ENCODE measurements at places on chromosomes 11 and 22. TPM values are rescaled to one million over a fixed set of nuclear protein-coding genes. Genes with fewer than 3 reads are reported as not detected.

PTDSS2 gene
- total RNA-seq: 27.4 TPM

SOX6 gene
- total RNA-seq: 7.8 TPM

MUC6 gene
- total RNA-seq: not detected

LDHAL6A gene
- total RNA-seq: not detected

ARL14EP gene
- 11.3 TPM for total RNA-seq

SCARF2 gene
- total RNA-seq: 1.8 TPM

NCAM1 gene
- total RNA-seq: 3.1 TPM

PARVG gene
- total RNA-seq: 3.6 TPM

SCN3B gene
- 0.43 TPM for total RNA-seq

SLC22A9 gene
- total RNA-seq: not detected

TBX10 gene
- total RNA-seq: 12.9 TPM

OR51A7 gene
- total RNA-seq: not detected

PC gene
- 65.2 TPM for total RNA-seq

C11orf65 gene
- 0.46 TPM for total RNA-seq

- DNase-seq: peak; percentile 27
Observed at GRCh38 chr11:1237851-1238250, 15.0 kb downstream of the MUC5B start.

- peak; percentile 48 for DNase-seq
Observed at GRCh38 chr11:57491371-57492061, 24.0 kb downstream of the SLC43A1 start.

GRCh38 chr11:133917921-133918607, 38.7 kb downstream of the IGSF9B start:
- DNase-seq: no peak

DNA sequence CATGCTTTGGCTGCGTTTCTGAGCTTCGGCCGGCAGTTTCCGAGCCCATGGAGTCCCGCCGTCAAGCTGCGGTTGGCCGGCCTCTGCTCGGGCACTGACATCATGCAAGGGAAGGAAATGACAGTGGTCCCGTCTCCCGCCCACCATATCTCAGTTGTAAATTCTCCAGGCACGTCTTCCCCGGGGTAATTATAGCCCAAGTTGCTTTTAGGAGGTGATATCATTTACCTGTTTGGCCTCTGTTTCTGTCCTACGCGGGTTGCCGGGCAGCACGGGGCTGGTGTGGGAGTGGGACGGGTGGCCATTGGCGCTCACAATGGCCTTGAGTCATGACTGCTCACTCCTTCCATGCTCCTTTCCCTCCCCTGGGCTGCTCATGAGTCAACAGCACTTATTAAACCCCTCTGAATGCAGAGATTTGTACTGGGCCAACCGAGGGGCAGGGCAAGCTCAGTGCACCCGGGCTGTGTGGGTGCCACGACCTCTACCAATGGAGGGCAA, 4.2 kb upstream of the ANO1 start:
- DNase-seq: no peak

DNA sequence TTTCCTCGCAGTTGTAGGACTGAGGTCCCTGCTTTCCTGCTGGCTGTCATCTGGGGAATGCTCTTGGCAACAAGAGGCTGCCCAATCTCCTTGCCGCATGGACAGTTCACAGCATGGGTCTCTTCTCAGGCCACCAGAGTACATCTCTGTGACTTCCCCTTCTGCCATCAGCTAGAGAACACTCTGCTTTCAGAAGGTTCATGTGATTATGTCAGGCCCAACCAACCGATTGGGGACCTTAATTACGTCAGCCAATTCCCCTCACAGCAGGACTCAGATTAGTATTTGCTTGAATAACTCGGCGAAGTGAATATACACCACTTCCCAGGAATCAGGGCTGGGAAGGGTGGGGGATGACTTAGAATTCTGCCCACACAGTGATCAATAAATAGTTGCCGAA, 61.9 kb upstream of the CSNK2A3 start:
- no peak for DNase-seq

GRCh38 chr11:12200279-12200990, 90.0 kb downstream of the MICAL2 start:
- no peak for DNase-seq

DNA sequence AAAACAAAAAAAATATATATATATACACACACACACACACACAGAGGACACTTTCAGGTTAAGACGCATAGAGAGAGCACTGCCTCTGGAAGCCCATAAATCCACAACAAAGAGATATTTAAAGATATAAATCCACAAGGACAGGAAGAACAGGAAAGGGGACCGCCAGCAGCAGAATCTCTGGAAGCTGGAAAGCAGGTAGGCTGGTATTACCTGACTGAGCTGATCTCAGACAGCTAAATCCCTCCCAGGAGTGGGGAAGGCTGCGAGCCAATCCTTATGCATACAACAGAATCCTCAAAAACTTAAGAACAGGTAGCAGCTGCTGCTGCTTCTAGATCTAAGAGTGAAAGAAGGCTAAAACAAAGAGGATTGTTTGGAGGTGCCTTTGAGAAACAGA, 1.8 kb upstream of the MCAT start:
- no peak for DNase-seq

DNA sequence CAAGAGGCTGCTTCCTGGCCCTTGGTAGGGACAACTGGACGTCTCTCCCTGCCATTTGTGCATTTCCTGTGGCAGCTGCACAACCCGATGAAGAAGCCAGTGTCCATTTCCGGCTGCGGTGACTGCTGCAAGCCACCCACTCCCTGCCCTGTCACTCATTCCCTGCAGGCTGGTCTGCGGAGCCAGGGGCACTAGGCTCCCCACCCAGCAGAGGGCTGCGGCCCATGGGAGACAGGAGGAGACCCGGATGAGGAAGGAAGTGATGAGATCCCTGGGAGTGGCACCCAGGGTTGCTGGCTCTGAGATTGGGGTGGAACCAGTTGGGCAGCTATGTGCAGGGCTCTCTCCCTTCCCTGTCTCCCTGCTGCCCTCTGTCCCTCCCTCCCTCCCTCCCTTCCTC, 10.0 kb upstream of the MYRF start:
- DNase-seq: peak; percentile 52

DNA sequence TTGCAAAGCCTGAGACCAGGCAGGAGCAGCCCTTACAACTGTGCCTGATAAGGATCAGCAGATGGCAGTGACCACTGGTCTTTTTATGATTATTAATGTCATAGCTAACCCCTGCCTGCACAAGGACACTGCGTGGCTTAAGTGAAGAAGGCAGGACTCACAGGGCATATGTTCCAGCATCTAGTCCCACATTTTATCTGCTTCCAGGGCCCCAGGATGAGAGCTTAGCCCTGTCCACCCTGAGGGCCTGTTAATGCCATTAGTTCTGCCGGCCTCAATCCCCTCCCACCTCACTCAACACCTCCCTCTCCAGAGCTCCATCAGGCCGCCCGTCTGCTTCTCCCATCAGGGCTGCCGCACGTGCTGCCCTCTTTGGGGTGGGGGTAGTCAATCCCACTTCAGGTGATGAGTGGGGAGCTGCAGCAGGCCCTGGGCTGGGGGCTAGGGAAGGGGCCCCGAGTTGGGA, 33.1 kb upstream of the TSPAN18 start:
- no peak for DNase-seq

GRCh38 chr11:121425828-121426227, 26.3 kb upstream of the SORL1 start:
- no peak for DNase-seq

DNA sequence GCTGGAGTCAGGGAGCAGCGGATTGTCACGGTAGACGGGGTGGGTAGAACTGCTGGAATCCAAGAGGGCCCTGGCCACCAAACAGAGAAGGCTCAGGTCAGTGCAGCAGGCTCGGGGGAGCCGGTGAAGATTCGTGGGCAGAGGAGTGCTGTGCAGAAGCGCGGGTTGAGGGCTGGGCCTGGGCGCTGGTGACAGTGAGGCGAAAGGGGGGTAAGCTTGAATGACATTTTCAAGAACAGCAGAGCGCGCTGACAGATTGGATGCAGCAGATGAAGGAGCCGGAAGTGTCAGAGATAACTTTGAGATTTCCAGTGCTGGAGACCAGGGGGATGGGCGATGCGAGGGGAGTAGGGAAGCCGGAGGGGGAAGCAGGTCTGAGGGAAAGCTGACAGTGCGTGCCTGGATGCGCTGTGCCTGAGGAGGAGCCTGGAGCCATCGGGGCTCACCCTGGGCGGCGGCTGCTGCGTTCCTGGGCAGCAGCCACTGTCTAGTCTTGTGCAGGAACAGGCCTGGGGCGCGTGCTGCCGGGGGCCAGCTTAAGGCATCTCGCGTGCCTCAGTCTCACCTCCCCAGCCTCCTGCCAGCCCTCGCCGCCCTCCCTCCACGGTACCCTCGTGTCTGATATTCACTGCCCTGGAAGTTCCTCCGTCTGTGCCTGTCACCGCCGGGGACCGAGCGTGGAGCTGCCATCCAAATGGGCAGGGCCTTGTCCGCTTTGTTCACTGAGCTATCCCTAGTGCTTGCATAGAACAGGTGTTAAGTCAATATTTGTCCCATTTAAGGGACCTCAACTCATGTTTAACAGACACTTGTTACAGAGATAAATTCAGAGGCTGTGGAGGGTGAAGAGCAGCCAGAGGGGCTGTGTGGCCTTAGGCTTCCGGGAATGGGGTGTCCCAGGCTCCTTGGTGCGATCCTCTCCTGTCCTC, 5.2 kb downstream of the GRIK4 start:
- no peak for DNase-seq

DNA sequence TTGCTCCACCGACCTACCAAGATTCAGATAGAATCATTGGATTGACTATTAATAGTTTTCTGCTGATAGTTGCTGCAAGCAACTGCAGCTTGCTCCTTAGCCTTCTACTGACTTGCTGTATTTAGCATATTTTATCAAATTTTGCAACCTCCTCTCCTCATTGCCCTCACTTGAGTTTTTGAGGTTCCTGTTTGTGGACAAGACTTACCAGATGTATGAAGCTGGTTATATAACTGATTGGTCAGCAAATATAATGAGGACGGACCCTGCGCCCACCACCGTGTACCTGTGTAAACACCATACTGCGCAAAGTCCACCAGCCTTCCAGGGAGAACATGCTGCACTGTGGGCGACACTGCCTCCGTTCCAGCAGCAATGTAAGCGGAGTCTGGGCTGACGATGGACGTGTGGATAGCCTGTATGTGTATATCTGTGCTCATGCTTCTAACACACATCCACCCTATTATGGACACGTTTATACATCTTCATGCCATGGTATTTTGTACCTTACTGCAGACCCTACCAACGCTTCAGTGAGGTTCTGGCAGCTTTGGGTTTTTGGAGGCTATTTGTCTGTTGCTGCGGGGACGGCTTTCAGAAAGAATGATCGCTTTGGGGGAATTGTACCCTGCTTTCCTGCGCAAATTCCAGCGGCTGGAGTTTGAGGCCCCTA, 1.5 kb upstream of the USP18 start:
- DNase-seq: no peak

GRCh38 chr11:111602865-111603610, 789 bp downstream of the SIK2 start:
- DNase-seq: peak; percentile 60

- DNase-seq: no peak
Observed at GRCh38 chr22:45648301-45649117, 23.1 kb upstream of the ATXN10 start.

DNA sequence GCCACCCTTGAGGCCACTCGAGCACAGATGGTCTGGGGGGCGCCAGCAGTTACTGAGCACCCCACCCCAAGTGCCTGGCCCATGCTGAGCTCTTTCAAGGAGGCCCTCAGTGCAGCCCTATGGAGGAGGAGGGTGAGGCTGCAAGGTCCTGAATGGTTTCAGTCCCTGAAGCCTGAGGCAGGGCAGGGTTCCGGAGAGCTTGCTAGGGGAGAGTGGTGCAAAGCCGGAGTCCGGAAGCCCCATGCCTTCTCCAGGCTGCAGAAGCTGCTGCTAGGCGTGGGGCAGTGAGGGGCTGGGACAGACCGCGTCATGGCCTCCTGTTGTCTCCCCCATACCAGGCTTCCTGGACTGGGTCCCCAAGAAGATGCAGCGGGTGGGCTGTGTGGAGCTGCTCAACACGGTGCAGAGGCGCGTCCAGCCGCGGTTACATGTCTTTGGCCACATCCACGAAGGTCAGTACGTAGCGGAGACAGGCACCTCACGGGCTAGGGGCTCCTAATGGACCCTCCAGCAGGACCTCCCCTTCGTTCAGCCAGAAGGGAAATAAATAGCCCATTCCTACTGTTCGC, 90.6 kb downstream of the MPPED1 start:
- DNase-seq: no peak

- no peak for DNase-seq
Observed at GRCh38 chr11:78110830-78111229, 28.6 kb downstream of the ALG8 start.

- DNase-seq: no peak
Observed at GRCh38 chr11:2867722-2868505, 17.7 kb downstream of the CDKN1C start.

DNA sequence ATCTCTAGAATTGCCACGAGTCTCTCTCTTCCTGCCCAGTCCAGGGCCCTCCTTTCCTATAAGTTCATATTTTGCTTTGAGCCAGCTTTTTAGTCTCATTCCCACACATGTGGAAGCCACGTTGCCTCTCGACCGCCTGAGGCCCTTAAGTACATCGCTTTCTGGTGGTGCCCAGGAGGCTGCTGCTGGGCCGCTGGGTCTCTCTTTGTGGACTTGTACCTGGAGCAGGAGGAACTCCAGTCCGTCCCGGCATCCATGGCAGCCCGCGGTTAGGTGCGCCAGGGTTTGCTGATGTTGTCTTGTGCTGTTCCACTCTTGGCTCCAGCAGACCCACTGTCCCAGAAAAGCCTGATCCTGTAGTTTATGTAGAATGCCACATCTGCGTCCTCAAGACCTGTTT, 41.0 kb downstream of the NAT10 start:
- DNase-seq: no peak

- DNase-seq: peak; percentile 79
Observed at GRCh38 chr11:2929950-2930703, 907 bp upstream of the PHLDA2 start.

DNA sequence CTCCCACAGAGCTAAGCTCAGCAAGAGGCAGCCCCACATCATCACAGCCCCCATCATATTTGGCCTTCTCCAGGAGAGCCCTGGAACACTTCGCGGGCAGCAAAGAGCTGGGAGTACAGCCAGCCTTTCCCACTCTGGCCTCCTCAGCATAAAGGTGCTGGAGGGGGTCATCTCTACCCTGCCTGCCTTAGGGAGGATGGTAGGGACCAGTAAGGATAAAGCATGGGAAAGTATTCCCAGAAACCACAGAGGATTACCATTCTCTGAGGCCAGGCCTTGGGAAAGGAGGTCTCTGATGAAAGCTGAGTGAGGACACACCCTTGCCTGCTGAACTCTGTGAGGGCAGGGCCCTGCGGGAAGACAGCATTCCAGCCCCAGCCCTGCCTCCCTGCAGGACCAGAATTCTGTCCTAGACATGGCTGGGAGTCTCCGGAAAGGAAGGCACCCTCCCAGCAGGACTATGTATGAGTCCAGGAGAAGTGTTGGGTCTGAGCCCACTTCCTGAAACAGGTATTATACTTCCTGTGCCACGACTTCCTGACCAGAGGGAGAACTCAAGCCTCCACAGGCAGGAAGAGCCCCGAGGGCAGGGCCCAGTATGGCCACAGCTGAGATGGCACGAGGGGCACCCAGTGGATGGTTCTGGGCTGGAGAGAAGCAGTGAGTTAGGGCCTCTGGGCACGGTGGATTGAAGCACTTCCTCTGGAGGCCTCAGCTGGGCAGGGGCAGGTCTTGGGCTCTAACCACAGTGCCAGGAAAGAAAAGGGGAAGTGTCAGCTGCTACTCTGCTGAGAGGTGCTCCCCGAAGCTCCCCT, 12.9 kb upstream of the CASTOR1 start:
- DNase-seq: peak; percentile 55

GRCh38 chr22:38412435-38413084, 42.4 kb downstream of the KCNJ4 start:
- DNase-seq: peak; percentile 40
